Activated CD8-positive, alpha-beta T cell treated with anti-CD3 and anti-CD28 coated beads, Interleukin-2, amount 10 ng/mL, durations not matched to agents 7 days and 5 days (primary cell): ENCODE measurements at places on chromosomes 3 and 15. TPM values are rescaled to one million over a fixed set of nuclear protein-coding genes. Genes with fewer than 3 reads are reported as not detected.

AADACL2 gene
- not detected for total RNA-seq

ADAMTS7 gene
- total RNA-seq, result not detected

AP3B2 gene
- not detected for total RNA-seq

ASB14 gene
- not detected for total RNA-seq

DRD3 gene
- not detected for total RNA-seq

DNAJB11 gene
- 55.9 TPM for total RNA-seq

ROPN1 gene
- total RNA-seq, result not detected

COL6A5 gene
- total RNA-seq, result not detected

EXD1 gene
- total RNA-seq, result not detected
